ENCODE measurements at places on chromosomes 1 and 21.

DNA sequence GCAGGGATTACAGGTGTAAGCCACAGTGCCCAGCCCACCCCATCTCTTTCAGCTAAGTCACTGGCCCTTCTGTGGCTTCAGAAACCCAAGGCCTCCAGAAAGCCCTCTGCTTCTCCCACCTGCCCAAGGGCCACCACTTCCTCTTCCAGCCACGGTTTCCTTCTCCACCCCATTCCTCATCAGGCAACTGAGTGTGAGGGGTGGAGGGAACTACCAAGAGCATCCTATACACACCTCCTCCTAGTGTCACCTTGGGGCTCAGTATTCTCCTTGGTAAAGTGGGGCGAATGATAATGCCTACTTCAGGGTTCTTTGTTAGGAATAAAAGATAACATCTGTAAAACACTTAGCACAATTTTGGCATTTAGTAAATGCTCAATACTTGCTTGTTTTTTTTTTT, 30.0 kb downstream of the KNCN start:
- no peak for DNase-seq

DNA sequence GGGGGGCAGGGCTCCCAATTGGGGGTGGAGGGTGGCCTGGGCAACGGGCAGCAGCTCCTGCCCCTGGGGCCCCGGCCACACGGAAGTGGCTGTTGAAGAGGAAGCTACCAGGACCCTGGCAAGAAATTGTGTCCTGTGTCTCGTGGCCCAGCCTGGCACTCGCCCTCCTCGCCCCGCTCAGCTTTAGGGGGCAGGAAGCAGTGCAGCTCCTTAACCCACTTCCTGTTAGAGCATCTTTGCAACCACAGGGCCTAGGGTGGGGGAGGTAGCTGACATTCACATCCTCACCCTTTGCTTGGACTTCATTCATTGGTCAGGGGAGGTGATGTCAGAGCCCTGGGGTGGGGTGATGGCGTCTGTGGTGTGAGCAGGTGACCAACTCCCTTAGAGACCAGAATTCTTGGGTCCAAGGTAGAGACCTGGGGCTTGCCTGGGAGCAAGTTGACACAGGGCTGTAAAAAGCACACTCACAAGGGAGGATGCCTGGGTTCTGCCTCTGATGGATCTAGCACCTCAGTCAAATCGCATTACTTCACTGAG, at the start of gene ARHGAP30:
Gene ARHGAP30 (minus strand): TSS at position 161 of the 540 bp plus-strand sequence. CDS start 267 bp downstream, outside the sequence.
- peak; percentile 95 for DNase-seq

DNA sequence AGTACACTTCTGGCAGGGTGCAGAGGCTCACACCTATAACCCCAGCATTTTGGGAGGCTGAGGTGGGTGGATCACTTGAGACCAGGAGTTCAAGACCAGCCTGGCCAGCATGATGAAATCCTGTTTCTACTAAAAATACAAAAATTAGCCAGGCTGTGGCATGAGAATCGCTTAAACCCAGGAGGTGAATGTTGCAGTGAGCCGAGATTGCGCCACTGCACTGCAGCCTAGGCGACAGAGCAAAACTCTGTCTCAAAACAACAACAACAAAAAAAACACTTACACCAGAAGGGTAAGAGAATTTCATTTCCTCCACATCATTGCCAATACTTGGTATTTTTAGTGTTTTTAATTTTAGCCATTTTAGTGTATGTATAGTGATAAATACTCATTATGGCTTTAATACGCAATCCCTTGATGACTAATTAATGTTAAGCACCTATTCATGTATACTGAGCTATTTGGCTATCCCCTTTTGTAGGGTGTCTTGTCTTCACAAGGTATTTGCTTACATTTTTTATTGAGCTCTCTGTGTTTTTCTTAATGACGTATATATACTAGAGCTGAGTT, 77.1 kb upstream of the TNR start:
- DNase-seq, result no peak

GRCh38 chr1:109531826-109532364, 7.8 kb upstream of the GPR61 start:
- DNase-seq, result no peak

GRCh38 chr1:182249201-182249676, 142.4 kb downstream of the GLUL start:
- no peak for DNase-seq

DNA sequence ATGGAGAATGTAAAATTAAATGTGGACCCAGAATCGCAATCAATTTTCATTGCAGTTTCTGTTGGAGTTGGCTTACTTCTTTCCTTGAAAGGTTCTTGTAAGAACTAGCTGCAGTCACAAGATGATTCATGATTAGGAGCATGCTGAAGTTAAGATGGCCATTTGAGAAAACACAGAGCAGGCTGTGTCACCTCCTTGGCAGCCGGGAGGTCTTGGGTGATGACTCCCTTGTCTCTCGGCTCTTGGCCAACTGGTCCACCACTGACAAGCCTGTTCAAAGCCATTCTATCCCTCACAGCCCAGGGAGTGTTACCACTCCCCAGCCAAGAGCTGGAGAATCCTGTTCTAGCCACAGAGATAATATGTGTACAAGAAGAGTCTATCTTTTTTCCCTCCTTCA, 40.6 kb downstream of the OPTC start:
- DNase-seq, result no peak
